ENCODE measurements at places on chromosomes 11 and 22.

GRCh38 chr11:118441770-118442275 lies 5.5 kb downstream of the KMT2A start:
- no peak for DNase-seq

GRCh38 chr11:102564110-102564509 lies 33.6 kb upstream of the MMP7 start:
- DNase-seq, result no peak

- DNase-seq, result no peak
Measured at GRCh38 chr11:134404575-134405341, 7.3 kb downstream of the B3GAT1 start.

GRCh38 chr11:130510407-130511006 lies 62.1 kb downstream of the ADAMTS15 start:
- no peak for DNase-seq

- DNase-seq, result no peak
Measured at GRCh38 chr11:2551131-2551530, 106.3 kb downstream of the KCNQ1 start.

DNA sequence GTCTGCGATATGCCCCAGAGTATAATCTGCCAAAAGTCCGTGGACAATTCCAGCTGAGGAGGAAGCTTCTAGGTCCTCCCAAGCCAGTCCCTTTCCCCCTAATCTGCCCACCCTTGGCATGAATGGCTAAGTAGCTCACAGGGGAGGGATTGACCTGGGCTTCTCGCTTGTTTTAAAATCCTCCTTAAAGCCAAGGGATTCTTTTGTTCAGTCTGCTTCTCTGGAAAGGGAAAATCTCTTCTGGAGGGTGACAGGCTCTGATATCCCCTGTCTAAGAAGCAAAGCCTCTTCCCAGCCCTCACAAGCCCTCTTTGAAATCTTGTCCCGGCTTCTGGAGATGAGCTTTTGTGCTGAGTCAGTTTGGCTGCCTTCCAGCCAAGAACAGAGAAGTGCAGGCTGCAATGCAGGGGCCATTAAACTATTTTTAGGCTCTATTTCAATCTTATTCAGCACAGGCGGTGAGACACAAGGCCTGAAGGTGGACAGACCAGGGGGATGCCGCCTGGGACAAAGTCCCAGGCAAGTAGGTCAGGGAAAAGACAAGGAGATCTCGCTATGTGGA lies 23.9 kb downstream of the NEFH start:
- no peak for DNase-seq

- no peak for DNase-seq
Measured at GRCh38 chr11:34425867-34426266, 12.9 kb upstream of the CAT start.

DNA sequence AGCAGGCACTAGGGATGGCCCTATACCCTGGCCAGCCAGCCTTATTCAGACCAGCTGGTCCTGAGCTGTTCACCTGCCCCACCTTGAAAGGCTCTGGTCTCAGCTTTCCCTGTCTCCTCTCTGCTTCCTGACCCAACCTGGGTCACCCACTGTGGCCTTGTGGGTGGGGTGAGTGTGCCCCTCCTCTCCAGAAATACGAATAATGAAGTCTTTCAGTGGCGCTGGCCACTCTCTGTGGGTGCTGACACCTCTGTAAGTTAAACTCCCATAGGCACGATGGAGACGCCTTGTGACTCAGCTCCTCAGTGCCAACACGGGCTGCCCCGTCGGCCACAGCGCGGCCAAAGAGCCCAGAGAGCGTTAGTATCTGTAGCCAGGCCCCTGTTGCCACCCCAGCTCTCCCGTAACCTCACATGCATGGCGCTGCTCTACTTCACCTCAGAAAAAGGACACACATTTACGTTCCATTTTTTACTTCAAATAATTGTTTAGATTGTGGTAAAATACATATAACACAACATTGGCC lies 74.6 kb upstream of the SEPTIN5 start:
- DNase-seq, result no peak

- no peak for DNase-seq
Measured at GRCh38 chr11:21561581-21561980, 631.3 kb upstream of the ANO5 start.

DNA sequence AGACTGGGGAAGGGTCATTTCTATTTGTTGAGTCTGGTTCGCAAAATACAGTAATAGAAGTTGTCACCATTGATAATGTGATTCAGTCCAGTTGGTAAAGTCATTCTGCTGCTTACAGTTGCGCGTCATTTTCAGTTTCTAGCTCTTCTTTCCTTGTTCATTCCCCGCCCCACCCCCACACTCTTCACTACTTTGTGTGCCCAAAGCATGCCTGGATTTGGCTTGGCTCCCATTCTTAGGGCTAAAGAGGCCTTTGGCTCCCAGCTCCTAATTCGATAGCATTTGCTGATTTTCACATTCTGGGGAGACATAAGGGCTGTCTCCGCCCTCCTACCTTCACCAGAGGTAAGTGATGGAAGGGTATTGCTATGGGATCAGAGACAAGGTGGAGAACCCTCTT lies 43.0 kb downstream of the CECR2 start:
- no peak for DNase-seq

- no peak for DNase-seq
Measured at GRCh38 chr11:74689666-74690065, 41.6 kb downstream of the CHRDL2 start.

DNA sequence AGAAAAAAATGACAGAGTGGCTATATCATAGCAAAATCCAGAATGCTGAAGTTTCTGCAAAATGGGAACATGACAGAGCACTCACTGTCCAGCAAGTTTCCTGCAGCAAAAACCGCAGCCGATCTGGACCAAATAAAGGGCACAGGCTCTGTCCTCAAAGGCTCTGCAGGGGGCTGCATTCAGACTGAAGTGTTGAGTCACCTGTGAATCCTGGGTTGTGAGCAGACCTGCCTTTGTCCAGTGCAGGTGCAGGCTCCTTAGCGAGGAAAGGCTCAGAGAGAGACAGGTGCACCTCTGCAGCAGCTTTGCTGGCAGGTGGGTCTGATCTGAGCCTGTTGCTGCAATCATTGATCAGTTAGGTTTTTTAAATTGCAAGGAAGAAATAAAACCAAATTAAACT lies 29.3 kb upstream of the NFAM1 start:
- DNase-seq, result no peak

- DNase-seq, result no peak
Measured at GRCh38 chr22:22702237-22703202, 58.1 kb downstream of the GGTLC2 start.

DNA sequence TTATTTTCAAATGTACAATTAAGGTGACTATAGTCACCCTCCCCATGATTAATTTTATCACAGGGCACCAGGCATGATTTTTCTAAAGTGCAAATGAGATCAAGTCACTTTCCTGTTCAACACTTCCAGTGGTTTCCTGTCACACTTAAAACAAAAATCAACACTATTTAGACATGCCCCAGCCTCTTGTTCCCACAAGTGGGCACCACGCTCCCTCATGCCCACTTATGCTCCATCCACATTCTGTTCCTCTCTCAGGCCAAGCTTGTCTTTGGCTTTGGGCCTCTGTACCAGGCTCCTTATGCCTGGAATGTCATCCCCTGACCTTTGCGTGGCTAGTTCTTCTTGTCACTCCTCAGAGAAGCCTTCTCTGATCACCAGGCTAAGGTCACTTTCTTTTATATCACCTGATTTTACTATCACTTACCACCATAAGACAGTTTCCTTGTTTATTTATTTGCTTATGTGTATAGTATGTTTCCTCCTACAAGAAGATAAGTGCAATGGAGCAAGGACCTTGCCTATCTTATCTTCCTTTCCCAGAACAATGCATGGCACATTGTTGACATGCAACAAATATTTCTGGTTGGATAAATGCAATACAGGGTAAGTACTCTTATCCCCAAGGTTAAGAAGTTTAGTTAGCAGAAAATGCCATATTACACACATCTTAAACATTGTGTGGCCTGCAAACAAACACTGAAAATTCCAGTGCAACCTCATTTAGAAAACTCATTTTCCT lies 50.9 kb upstream of the PANX1 start:
- no peak for DNase-seq

DNA sequence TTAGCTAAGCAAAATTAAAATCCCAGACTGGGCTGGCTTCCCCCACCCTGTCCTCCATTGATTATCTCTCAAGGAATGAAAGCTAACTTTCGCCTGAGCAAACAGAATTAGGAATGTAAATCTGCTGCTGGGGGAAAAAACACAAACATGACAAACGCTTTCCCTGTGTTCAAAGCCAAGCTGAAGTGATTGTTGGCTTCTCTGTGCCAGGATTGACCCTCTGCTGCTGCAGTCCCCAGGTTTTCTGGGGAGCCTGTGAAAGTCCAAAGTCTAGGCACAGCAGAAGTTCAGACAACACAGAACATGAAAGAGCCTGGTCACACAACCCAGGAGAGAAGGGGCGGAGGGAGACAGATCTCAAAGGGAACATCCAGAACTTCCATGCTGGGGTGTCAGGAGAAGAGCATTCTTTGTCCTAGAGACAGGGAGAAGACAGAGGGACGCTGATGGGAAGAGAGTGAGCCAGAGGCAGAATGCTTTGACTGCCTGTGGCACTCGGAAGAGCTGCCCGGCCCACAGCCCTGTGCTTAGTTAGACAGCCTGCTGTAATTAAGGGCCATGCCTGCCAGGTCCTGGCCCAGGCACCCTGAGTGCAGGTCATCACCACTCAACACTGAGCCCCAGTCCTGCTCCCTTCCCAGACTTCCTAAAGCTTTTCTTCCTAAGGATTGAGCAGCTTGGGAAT lies 6.9 kb downstream of the PATZ1 start:
- no peak for DNase-seq

DNA sequence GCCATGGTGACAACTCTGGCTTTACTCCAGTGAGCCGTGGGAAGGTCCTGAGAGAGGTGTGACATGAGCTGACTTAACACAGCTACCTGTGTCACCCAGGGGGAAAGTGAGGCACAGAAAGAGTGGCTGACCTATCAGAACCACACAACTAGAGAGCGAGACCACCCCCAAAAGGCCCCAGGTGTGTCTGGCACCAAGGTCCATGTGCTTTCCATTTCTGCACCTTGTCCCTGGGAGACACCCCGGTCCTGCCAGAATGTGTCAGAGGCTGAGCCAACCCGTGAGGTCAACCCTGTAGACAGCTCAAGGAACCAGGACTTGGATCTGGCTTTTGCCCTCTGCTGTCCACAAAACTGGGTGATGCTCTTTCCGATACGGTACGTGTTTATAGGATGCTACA lies 9.8 kb downstream of the MAFF start:
- DNase-seq, result no peak

- no peak for DNase-seq
Measured at GRCh38 chr22:48943567-48944432, 883.9 kb downstream of the BRD1 start.

DNA sequence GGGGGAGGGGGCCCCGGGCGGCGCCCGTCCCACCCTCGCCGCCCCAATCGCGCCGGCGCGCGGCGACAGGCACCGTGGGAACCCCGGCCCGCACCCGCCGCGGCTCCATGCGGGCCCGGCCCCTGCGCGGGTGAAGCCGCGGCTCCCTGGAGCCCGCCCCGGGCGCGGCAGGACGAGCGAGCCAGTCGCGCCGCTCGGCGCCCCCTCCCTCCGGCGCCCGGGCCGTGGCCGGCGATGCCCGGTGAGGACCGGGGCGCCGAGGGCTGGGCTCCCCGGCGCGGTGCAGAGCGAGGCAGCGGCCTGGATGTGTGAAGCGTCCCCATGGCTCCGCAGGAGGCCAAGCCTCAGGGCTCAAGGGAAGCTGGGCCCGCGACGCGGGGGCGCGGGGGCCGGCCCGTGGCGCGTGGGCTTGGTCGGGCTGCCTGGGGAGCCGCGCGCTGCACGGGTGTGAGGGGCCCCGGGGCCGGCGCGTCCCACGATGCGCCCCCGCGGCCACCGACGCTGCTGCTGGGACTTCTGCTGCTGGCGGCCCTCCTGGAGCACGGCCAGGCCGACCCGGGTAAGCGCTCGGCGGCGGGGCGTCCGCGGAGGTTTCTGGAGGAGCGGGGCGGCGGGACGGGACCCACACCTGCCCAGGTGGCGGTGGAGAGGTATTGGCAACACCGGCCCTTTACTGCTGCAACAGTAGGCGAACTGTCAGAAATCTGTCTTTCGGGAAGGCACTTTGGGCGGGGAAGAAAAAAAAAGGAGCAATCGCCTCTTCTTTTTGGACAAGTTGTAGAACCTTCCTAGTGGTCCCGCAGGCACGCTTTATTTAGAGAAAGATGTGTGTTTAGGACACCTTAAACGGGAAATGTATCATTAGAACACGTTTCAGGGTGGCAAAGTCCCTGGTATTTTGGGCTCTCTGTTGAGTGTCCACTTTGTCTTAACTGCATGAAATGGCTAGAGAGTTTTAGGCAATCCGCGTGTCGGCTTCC lies 119.4 kb downstream of the HIPK3 start:
- DNase-seq, result no peak

- DNase-seq, result no peak
Measured at GRCh38 chr11:19374151-19374569, 133.4 kb upstream of the E2F8 start.

GRCh38 chr11:19938169-19938856 lies 222.0 kb downstream of the DBX1 start:
- DNase-seq, result peak; percentile 23

Data from CD4-positive, alpha-beta T cell treated with Interleukin-15 for 1 hour (primary cell).